Ovary (tissue), 10 donors: ENCODE measurements at places on chromosomes 4 and X.

- DNase-seq: no peak
Observed at GRCh38 chrX:368811-369562, 17.7 kb downstream of the PPP2R3B start.

- DNase-seq: no peak
Observed at GRCh38 chr4:948101-948935, 16.1 kb downstream of the TMEM175 start.

DNA sequence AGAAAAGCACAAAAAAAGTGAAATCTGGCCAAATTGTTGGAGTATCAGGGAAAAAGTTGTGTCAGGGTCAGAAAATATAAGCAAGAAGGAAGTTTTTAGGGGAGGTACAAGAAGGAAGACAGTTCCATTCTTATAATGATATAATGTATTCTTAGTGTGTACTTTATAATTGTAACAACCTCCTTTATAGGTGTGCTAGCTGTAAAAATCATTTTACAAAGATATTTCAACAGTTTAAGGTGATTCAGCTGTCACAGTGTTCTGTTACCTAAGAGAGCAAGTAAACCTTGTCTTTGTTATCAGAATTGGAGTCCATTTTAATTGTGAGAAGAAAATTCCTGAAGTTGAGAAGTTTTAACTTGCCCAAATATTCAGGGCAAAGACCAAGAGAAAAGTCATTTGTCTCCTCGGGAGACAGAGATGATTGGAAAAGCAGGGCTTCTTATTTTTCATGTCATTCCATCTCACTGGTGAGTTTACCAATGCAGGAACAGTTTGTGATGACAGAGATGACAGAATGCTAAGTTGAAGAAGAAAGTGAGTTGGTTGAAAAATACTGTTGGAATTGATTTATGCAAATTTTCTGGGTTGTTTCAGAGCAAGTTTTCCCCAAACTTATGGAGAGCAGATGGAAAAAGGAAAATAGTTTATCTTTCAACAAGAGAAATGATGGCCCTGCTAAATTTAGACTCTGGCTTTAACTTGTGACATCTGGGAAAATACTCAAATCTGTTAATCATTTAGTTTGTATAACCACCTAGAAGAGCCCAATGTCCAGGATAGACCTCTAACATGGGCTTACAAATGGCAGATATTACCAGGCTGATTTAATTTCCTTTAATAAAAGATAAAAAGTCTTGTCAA, 14.8 kb downstream of the INTS6L start:
- DNase-seq: no peak

DNA sequence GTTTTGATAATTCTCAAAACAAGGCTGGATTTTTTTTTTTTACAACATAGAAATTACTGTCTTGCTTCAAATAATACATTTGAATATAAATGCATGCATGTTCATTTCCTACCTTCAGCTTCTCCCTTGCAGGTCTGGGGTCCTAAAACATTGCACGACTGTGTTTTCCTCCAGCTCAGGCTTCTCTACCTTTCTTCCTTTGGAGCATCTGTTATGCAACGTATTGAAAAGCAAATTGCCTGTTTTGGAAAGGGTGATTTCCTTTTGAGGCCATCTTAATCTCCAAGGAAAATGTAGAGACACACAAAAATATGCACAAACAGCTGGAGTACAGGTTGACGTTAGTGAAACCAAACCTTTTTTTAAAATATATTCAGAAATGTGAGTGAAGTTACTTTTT, 115.6 kb upstream of the TLL1 start:
- no peak for DNase-seq

DNA sequence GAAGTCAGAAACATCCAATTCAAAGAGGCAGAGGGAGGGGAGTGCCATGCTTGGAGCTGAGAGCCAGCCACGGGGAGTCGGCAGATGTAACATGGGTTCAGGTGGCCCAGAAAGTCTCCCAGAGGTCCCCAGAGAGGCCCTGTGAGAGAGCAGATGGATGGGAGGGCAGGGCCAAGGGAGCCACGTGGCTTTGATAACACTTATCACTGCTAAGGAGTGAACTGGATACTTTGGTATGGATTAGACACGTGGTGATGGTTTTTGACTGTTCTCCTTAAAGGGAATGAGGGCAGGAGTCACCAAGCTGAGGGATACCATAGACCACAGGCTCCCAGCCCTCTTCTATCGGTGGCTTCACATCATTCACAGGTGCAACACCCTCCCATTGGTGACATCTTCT, 13.7 kb downstream of the CCKAR start:
- no peak for DNase-seq

GRCh38 chrX:10893976-10894375, 217.2 kb upstream of the HCCS start:
- DNase-seq: no peak

DNA sequence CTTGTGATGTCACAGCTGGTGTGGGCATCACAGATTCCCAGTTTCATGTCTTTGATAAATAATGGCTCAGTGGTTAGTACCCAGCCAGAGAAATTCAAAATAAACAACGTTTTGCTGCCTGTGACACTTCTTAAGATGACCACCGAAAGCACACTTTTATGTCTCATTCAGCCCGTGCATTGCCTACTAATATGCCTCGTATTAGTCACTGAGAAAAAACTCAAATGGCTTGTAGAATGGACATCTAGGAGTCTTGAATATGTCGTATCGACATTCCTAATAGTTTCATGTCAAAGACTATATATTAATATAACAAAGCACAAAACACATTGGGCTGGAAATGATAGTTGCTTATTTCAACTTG, 103.9 kb upstream of the FAT1 start:
- DNase-seq: no peak

DNA sequence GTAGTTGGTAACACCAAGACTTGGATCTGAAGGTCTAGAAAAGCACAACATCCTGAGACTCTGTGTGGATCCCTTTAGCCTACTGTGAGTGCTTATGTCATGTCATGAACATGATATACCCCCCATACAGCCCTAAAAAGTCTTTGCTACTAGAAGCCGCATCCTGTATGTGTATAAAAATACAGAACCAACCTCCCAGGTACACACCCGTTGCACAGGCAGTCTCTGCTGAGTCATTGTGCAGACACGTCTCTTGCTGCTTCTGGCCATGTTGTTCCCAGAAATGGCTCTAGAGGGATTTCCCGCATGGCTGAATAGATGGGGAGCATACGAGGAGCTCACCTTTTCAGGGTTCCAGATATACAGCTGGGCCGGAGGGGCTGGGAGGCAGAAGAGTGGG, 93.3 kb downstream of the MAMLD1 start:
- DNase-seq: no peak

- DNase-seq: no peak
Observed at GRCh38 chr4:90039122-90039521, 88.1 kb upstream of the CCSER1 start.

- DNase-seq: no peak
Observed at GRCh38 chr4:179719766-179720450, 2277.7 kb upstream of the AGA start.

- DNase-seq: no peak
Observed at GRCh38 chr4:109985993-109986974, 73.6 kb downstream of the EGF start.

GRCh38 chrX:31130457-31131220, 58.8 kb upstream of the FTHL17 start:
- DNase-seq: no peak

DNA sequence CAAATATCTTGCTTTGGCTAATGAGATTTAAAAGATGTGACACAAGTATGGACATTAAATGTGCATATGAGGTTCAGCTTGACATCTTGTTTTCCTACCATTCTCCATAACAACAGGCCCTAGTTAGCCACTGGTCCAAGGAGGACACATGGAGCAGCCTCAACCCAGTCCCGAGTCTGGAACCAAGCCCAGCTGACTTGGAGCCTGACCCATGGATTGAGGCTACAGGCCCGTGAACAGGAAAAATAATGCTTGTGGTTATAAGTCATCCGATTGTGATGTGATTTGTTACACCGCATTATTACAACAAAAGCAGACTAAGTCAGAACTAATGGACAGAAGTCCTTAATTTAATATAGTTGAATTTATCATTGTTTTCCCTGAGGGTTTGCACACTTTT, 123.2 kb upstream of the BANK1 start:
- DNase-seq: no peak

GRCh38 chrX:75547783-75548182, 24.9 kb upstream of the ZDHHC15 start:
- DNase-seq: peak; percentile 48

DNA sequence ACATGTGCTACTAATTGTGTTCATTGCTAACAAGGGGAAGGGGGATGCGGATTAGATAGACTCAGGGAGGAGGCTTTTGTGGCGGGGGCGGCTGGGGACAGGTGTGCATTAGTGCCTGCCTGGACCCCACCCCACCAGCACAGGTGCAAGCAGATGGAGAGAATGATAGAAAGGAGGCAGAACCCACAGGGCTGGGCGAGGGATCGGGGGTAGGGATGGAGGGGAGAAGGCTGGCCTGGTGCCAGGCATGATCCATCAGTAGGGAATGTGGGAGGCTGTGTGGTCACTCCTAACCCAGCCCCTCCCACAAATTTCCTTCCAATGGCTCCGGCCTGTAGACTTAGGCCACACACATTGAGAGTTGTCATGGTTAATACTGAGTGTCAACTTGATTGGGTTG, 30.5 kb upstream of the CRMP1 start:
- no peak for DNase-seq

DNA sequence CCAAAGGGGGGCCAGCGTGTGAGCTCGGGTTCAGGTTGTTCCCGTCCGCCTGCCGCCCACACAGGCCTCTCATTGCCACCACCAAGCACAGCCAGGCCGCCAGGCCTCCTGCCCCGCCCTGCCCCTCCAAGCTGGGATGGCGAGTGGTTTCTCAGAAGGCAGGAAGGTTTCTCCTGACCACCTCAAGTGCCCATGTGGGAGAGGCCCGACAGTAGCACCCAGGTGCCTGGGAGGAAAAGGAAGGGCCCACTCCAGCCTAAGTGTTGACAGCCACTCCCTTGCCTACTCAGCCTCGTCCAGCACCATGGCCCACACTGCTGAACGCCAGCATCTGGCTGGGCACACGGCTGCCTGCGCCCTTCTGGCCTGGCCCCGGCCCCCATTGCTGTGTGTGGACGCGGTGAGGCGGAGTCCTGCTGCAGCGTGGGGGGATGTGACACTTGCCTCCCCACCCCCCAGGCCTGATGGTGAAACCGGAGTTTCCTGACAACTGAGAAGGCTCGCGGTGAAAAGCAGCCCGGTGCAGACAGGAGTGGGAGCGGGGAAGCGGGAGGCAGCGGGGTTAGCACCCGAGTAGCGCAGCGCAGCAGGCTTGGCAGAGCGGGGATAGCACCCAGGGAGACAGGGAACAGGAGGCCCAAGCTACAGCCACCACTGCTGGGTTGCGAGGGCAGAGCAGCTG, 19.2 kb downstream of the FLNA start:
- no peak for DNase-seq

- DNase-seq: no peak
Observed at GRCh38 chr4:182307746-182308145, 64.5 kb downstream of the TENM3 start.

GRCh38 chrX:140157143-140157542, 191.8 kb upstream of the CXorf66 start:
- DNase-seq: no peak

DNA sequence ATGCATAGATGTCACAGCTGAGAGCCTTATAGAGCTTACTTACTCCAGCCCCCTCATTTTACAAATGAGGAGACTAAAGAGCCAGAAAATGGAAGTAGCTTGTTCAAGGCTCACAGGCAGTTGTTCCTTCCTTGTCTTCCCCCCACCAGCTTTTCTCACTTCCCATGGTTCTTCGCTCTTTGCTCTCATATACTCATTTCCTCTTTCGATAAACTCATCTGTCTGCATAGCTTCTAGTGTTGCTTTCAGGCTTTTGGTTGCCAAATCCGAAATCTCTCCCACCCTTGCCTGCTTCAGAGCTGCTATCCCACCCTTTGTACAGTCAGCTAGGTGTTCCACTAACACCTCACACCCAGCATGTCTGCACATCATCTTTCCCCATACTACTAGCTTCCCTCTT, 25.0 kb upstream of the GJB1 start:
- no peak for DNase-seq

DNA sequence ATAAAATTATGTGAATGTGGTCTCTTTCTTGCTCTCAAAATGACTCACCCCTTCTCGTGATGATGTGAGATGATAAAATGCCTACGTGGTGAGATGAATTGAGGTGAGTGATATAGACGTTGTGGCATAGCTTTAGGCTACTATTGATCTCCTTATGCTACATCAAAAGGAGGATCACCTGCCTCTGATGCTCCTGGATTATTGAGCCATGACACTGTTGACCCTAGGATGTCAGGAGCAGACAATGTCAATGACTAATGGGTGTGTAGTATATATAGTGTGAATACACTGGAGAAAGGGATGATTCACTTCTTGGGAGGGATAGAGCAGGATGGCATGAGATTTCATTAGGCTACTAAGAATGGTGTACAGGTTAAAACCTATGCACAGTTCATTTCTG, 210.7 kb upstream of the PRPS2 start:
- DNase-seq: no peak

DNA sequence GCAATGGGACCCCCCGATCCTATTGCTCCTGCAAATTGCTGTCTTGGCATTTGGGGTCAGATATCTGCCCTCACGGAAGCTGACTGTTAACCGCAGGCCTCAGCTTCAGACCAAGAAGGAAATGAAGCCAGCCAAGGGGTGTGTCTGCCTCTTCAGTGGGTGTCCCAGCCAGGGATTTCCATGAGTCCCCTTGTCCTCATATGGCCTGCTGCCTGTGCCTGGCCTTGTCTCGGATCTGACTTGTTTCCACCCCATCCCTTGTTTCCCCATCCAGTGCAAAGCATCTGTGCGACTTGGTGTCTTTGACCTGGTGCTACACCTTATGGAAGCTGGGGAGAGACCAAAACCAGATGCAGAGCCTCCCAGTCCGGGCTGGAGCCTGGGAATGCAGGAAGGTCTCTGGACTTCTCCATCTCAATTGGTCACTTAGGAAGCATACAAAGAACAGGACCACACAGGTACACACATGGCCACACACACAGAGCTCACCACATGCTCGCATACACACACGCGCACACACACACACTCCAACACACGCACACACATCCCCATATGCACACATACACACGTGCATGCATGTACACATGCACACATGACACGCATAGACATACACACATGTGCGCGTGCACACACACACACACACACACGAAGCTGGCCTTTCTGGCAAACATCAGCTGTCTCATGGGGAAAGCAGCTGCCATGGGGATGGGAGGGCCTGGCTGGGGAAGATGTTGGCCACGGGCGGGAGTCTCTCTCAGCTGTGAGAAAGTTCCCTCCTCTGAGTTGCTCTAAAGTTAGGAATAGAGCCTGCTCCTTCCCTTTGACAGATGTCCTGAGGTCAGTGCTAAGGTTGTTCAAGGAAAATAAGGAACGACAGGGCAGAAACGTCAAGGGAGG, 65.5 kb downstream of the CRMP1 start:
- DNase-seq: no peak
